ENCODE measurements at places on chromosomes 13 and 19.
A peak's percentile ranks its signal among the peaks of the same experiment; 100 is the strongest.

DNA sequence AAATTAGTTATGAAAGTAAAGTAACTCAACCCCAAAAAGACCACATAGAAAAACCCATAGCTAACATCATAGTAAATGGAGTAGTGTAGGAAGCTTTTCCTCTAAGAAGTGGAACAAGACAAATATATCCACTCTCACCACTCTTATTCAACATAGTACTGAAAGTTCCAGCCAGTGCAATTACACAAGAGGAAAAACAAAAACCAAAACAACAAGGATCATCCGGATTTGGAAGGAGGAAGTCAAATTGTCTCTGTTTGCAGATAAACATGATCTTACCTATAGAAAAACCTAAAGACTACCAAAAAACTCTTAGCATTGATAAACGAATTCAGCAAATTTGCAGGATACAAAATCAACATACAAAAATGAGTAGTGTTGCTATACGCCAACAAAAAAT lies 8.5 kb upstream of the SIGLEC8 start:
- DNase-seq = no peak

- DNase-seq = no peak
These were observed 17.8 kb downstream of the HNRNPM start for GRCh38 chr19:8462571-8462970.

GRCh38 chr13:44128552-44129001 lies 245.0 kb upstream of the SERP2 start:
- no peak for DNase-seq

DNA sequence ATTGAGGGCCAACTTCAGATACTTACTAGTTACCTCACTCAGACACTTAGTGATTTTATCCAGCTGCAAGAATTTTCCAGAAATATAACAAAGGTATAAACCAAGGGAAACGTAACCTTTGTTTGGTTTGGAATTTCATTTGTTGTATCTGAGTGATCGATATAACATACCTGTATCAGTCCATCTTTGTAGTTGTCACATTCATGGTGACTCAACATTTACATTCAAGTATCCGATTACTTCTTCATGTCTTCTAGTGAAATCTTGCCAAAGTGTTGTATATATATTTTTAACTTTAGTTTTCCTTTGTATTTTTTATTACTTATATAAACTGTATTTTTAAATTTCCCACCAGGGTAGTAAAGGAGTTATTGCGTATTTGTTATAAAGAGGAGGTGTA lies 16.9 kb upstream of the MYCBP2 start:
- DNase-seq = no peak

DNA sequence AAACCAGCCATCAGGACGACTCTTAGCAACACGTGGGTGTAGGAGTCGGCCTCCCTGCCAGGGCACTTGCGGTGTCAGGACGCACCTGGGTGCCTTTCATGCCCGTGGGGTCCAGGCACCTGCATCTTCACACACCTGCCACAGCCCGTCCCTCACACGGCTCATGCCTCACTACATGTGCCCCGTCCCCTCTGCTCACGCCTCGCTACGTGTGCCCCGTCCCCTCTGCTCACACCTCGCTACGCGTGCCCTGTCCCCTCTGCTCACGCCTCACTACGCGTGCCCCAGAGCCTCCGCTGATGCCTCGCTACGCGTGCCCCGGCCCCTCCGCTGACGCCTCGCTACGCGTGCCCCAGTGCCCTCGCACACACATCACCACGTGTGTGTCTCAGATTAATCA lies 58.0 kb upstream of the F7 start:
- no peak for DNase-seq

GRCh38 chr13:44583137-44583536 lies 7.0 kb upstream of the TSC22D1 start:
- DNase-seq = no peak

- DNase-seq = no peak
These were observed 68.6 kb downstream of the EFNB2 start for GRCh38 chr13:106466691-106467426.

- DNase-seq = no peak
These were observed 57.1 kb downstream of the OR10H4 start for GRCh38 chr19:16005925-16006324.

GRCh38 chr19:35789195-35789977 lies 14.0 kb downstream of the ARHGAP33 start:
- DNase-seq = no peak

GRCh38 chr13:31044364-31045285 lies 112.2 kb downstream of the TEX26 start:
- peak; percentile 75 for DNase-seq

GRCh38 chr13:97076898-97077297 lies 82.6 kb upstream of the OXGR1 start:
- no peak for DNase-seq
